NCI-H748 treated with DMSO at 0.1 percent for 48 hours (cell line): ENCODE measurements at places on chromosomes 7 and 10.

DNA sequence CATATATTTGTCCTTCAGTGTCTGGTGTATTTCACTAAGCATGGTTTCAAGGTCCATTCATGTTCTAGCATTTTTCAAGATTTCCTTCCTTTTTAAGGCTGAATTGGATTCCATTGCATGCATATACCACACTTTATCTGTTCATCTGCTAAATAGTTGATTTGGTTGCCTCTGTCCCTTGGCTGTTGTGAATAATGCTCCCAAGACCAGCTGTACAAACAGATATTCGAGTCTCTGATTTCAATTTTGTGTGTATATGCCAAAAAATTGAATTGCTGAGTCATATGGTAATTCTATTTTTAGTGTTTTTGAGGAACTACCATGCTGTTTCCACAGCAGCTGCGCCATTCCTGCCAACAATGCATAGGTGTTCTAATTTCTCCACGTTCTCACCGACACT lies 216.4 kb downstream of the NRG3 start:
- DNase-seq = no peak

DNA sequence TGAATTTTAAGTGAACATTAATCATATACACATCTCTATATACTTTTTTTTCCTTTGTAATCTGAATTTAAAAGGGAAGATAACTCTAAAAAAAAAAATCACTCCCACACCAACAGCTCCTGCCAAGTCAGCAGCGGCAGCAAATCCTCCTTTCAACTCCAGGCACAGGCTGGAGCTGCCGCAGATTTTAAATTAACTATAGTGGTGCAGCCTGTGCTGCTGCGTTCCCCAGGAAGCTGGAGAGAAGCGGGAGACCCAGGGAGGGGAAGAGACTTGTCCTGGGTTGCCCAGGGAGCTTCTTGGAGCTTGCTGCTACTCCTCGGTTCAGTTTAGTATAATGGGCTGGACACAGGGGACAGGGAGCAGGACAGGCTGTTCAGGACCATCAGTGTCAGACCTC lies 32.6 kb upstream of the HSPB1 start:
- no peak for DNase-seq

DNA sequence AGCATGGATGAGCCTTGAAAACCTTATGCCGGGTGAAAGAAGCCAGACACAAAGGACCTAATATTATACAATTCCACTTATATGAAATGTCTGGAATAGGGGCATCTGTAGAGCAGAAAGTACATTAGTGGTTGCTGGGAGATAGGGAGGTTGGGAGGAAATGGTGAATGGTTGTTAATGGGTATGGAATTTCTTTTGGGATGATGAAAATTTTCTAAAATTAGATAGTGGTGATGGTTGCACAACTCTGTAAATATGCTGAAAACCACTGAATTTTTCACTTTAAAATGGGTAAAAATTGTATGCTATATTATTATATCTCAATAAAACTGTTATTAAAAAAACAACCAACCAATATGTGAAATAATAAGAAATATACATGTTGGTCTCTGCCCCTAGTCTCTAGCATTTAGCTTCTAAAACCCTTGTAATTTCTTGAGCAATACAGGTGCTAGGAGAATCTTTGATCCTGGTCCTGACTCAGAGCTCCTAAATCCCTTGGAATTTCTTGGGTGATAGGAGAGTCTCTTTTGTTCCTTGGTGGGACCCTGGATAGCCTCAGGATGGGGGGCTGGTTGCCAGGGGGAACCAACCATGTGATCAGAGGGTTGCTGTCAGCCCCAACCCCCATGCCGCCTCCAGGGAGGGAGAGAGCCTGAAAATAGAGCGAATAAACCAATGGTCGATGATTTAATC lies 64.0 kb downstream of the TACR2 start:
- no peak for DNase-seq

GRCh38 chr10:8048281-8049008 lies 6.0 kb upstream of the GATA3 start:
- no peak for DNase-seq

DNA sequence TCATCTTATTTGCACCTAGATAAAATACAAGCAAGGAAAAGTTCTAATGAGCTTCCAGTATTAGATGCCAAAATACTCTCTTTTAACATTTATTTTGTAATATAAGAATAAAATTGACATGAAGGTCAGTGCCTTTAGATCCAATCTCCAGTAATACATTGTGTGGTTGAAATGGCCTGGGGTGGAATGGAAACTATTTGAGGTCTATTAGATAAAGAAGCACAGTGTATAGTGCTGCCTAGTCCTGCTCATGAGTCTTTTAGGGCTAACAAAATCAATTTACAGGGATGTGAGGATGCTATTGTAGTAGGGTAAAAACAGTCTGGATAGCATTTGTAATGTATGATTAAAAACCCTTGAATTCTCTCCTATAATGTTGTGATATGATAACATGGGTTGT lies 84.5 kb upstream of the ETV1 start:
- DNase-seq = no peak

GRCh38 chr10:3107426-3107961 lies 40.1 kb downstream of the PFKP start:
- no peak for DNase-seq
